ENCODE measurements at places on chromosomes 12 and 14.

GRCh38 chr14:104138718-104139459 is 502 bp downstream of the KIF26A start:
- no peak for DNase-seq

- no peak for DNase-seq
Measured at GRCh38 chr12:121214166-121214777, 4.3 kb downstream of the P2RX4 start.

DNA sequence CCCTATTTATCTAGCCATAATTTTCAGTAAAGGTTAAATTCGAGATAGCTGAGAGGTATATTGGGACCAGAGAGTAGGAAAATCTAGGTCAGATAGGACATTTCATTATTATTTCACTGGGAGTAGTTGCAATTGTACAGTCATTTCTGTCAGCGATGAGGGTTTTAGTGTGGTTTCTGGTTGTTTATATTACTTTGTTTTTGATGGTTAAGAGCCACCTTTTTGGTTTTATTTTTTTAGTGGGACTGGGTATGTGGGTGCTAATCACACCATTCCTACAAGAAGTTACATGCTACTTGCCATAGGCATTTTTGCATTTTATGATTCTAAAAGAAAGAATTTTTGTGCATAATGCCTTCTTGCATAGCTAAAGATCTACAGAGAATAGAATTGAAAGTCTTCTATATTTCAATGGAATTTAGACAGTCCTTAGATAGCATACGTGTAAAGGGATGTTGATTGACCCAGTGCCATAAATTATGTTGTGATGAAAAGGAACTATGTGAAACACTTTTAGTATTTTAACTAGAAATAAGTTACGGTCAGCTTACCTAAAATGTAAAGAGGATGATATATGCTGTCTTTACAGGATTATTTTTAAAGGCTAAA is 85.2 kb downstream of the KTN1 start:
- no peak for DNase-seq

GRCh38 chr14:20384886-20385285 is 28.4 kb downstream of the TEP1 start:
- DNase-seq: no peak

GRCh38 chr14:69299286-69300035 is 39.5 kb downstream of the GALNT16 start:
- no peak for DNase-seq

- DNase-seq: no peak
Measured at GRCh38 chr14:102873131-102873530, 49.3 kb upstream of the AMN start.

- no peak for DNase-seq
Measured at GRCh38 chr14:67710209-67710608, 8.5 kb downstream of the RDH12 start.

DNA sequence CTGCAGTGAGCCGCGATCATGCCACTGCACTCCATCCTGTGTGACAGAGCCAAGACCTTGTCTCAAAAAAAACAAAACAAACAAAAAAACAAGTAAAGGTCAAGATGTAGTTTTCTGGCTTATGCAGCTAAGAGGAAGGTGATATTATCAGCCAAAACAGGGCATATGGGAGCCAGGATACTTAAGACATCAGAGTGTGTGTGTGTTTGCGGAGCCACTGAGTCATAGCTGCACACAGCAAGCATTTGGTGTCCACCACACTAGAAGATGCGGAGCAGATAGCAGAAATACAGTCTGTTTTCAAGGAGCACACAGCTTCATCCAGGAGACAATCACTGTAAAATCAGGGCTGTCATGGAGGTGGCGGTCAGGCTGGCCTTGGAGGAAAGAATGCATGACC is 72.6 kb upstream of the REP15 start:
- no peak for DNase-seq

All from C1 segment of cervical spinal cord (tissue), 14 donors.